ENCODE measurements at places on chromosomes 3 and 15.

DNA sequence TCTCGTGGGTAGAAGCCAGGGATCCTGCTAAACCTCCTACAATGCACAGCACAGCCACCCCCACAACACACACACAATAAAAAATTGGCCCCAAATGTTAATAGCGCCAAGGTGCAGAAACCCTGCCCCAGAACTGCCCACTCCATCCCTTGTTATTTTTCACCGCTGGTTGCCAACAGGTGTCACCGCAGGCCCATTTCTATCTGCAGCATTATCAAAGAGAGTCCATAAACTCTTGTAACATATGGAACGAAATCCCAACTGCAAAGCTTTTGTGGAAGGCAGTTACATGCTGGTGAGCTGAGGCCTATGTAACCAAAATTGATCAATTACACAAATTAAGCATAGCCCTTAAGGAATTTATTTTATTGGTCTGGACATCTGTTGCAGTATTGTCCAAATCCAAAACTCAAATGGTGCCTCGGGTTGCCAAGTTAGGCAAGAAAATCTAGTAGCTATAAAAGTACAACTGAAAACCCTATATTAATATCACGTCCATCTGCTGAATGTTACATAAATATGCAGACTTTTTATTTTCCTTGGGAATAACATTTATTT is 66.2 kb downstream of the SAMMSON start:
- no peak for DNase-seq

DNA sequence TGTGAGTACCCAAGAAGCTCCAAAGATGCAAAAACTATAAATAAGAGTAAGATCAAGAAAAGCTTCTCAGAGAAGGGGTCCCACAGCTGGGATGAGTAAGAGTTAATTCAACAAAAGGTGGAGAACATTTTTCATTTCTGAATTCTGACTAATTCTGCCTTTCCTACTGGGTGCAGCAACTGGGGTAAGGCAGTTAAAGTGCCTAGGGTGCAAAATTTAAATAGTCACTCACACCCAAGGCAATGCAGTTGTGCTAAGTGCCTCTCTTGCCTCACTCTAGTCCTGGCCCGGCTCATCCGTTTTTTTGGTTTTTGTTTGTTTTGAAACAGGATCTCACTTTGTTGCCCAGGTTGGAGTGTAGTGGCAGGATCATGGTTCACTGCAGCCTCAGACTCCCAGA is 240.2 kb downstream of the TP63 start:
- DNase-seq, result no peak

GRCh38 chr3:136330900-136331299 is 80.8 kb downstream of the PCCB start:
- no peak for DNase-seq

GRCh38 chr3:139123377-139124095 is 78.8 kb upstream of the PRR23C start:
- DNase-seq, result no peak

GRCh38 chr15:84749111-84749991 is 959 bp downstream of the ZNF592 start:
- DNase-seq, result peak; percentile 52

- no peak for DNase-seq
These were observed 447.4 kb downstream of the AGBL1 start for GRCh38 chr15:86526938-86527690.

- DNase-seq, result no peak
These were observed 82.0 kb downstream of the MYLK start for GRCh38 chr3:123802007-123802625.

DNA sequence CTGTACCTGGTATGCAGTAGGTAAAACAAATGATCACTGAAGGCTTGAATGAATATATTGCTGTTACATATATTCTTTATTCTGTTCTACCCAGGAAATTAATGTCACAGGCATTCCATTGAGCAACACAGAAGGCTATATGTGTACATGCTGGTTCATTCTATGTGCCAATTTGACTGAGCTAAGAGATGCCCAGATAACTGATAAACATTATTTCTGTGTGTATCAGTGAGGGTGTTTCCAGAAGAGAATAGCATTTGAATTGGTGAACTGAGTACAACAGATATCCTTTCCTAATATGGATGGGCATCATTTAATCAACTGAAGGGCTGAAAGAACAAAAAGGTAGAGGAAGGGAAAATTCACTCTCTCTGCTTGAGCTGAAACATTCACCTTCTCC is 886.8 kb downstream of the FHIT start:
- DNase-seq, result no peak

GRCh38 chr15:55318588-55319494 is at the start of the genes PIGB and PIGBOS1:
PIGB (plus strand) TSS chr15:55319222; CDS start chr15:55319251, 29 bp downstream.
PIGBOS1 (minus strand) TSS chr15:55319123; CDS start chr15:55317792, 1,331 bp downstream.
- peak; percentile 79 for DNase-seq

DNA sequence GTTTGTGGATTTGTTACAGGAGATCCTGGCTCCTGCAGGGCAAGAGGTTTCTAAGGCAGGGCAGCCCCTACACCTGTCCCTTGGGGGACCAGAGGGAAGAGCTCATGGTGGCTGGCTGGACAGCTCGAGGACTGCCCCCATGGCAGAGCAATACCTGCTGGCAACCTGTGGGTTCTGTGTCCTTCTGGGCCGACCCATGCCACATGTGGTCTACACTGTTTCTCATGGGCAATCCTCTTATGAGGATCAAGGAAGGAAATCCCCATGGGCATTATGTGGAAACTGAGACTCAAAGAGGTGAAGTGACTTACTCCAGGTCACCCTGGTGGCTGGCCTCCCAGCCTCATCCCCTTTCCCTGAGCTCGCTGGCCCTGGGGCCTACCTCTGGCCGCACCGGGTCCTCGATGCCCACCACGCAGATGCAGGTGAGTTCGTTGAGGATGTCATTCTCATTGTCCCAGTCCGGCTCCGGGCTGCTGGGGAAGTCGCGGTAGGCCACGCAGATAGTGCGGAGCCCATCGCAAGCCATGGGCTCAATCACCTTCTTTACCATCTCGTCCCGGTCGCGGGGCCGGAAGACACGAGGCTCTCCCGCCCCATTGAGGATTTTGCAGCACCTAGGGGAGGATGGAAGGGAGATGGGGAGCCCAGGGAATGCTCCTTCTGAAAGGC is 37.5 kb upstream of the SEC13 start:
- no peak for DNase-seq

DNA sequence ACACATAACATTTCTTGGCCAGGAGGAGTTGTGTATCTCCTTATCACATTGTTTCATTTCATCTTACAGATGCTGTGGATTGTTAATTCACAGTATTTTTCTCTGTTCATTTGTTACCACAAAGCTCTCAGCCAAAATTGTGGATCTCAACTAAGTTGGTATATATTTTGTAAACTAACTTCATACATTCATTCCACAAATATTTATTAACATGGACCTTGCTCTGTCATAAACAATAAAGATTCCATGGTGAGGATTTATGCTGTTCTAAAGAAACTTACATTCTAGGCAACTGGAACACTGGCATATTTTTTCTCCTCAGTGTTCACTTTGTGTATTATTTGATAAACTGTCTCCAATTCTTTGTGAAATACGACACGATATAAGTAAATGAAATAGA is 268.8 kb downstream of the CNTN3 start:
- DNase-seq, result no peak

DNA sequence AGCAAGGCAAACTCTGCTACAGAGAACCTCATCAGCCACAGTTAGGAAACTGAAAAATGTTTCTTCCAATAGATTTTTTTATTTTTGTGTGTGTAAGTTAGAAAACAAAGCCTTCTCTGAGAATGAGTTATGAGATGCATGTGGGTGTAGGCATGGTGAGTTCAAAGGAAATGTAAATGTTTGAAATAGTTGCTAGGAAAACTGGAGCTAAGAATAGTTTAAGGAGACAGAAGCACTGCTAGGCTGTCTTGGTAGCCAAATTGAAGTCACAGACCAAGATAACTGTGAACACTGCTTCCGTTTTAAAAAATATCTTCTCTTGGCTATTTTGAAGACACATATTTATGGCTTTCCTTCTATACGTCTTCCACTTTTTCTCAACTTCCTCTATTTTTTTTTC is 1501.2 kb upstream of the CADM2 start:
- no peak for DNase-seq

DNA sequence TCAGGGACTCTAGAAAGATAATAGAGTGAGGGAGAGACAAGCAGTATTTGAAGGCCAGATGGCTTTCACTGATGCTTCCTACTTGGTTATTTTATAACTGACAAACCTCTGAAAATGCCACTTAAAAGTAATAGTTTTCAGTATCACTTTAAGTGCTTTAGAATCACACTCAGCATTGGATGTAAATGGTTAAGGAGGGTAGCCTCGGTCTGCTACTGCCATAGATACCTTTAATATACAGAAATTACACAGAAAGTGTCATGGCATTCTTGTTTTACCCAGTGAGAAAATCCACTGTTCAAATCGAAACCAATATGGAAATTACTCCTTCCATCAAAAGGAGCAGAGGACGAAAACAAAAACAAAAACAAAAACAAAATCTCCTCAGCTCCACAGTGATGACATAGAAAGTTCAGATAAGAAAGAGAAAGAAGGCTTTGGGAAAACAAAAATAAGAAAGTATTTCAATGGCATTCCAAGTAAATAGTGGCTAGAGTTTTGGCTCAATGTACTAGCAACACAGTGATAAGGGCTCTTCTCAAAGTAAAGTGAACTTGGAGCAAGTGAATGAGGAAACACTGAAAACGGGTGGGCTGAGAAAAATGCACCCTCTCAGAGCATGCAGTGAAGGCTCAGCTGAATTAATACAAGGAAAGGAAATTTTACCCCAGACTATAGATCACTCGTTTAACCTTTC is 43.2 kb upstream of the CD47 start:
- no peak for DNase-seq

- no peak for DNase-seq
These were observed 71.1 kb upstream of the SLC24A5 start for GRCh38 chr15:48049736-48050135.

DNA sequence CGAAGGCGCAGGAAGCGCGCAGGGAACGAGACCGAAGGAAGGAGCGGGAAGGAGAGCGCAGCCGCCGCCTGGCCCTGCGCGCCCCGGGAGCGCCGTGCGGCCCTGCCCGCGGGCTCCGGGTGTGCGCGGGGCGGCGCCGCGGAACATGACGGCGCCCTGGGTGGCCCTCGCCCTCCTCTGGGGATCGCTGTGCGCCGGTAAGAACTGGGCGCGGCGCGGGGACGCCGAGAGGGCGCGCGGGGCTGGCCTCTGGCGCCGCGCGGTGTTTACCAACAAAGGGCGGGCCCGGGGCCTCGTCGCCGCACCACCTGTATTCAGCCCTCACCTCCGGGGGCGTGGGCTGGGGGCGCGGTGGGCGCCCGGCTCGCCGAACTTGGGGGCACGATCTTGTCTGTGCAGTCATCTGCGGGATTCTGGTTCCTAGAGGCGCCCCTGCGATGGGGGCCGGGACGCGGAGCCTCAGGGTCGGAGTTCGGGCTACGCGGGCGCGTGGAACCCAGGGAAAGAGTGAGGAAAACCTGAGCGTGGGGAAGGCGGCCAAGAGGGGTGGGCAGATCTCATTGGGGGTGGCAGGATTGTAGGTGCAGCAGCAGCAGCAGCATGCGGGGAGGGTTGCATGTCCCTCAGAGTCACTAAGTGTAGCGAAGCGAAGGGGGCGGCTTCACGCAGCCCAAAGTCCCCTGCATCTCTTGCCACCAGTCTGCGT is 641 bp downstream of the ACVR2B start:
- no peak for DNase-seq
